ENCODE measurements at places on chromosomes 6 and 20.
A peak's percentile ranks its signal among the peaks of the same experiment; 100 is the strongest.

DNA sequence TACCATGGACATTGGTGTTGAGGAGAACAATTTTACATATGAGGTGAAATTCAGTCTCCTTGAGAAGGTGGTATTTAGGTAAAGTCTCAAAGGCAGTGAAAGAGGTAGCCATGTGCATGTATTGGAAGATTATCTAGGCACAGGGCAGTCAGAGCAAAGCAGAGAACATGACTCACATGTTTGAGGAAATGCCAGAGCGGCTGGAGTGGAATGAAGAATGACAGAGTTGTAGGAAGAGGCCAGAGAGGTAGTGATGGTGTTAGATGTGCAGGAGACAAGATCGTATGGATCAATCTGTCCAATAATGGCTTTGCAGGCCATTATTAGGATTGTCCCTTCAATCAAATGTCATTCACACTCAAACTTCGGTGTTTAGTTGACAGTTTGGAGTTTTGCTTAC lies 449.4 kb upstream of the PTCHD4 start:
- no peak for DNase-seq

DNA sequence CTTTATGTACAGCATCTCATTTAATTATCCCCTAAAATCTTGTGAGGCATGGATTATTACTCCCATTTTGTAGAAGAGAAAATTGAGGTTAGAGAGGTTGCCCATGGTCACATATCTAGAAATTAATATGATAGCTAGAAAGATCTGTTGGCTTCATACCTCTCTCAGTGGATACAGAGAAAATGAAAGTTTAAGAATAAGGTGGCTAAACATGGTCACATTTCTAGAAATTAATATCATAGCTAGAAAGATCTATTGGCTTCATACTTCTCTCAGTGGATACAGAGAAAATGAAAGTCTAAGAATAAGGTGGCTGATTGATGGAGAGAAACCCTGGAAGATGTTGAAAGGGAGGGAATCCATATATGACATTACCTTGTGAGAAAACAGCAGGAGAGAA lies 260.7 kb upstream of the MAN1A1 start:
- no peak for DNase-seq

- DNase-seq = no peak
These were observed 17.7 kb downstream of the GTF2H5 start for GRCh38 chr6:158185729-158186456.

DNA sequence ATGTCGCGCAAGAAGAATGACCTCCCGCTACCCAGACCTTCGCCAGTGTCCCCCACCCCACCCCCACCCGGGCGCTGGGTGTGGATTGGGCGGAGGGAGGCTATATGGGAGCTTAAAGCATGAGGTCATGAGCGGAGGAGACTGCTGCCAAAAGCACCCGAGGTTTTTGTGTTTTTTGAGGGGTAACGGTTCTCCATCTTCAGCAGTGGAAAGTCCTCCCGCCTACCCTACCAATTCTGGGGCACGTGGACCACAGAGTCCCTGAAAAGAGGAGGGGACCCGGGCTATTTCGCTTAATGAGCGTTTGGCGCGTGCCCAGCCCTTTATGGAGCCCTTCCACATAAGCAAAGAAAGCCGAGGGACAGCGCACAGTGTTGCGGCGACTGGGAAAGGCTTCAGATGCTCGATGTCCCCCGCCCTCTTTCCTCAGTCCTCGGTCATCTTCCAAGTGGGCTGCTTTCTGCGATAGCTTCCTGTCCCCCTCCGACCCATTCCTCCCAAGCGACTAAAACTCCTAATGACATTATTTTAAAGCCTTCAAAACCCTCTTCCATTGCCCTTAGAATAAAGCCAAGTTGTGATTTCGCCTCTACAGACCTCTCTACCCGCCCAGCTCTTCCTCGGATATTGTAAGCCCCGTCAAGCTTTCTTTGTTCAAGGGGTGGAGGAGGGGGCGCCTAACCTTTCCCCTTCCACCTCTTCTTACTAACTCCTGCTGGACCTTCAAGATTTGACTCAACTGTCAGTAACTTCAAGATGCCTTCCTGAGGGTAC lies 2.1 kb upstream of the TRERF1 start:
- DNase-seq = peak; percentile 66

DNA sequence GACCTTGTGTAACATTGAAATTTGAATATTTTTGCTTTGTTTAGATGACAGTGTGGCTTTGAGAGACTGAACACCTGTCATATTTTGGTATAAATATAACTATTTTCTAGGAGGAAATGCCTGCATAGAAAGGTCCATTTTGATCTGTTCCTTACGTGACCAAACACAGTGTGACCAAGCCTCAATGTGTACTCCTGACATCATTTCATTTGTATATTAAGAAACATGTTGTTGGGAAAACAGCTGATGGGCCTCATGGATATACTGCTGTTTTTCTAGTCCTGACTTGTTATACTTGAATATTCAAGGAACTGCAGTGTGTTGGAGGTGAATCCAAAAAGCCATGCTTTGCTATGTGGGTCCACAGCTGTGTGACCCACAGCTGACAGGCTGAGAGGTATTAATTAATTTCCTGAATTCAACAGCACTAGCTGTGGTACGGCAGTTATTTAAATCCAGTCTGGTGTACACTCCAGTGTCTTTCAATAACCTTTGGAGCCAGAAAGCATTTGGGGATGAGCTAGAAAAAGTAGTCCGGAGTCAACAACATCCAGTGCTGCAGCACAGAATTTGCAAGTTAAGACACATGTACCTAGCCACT lies 18.9 kb downstream of the NCOA7 start:
- no peak for DNase-seq

- DNase-seq = no peak
These were observed 20.8 kb downstream of the MOXD1 start for GRCh38 chr6:132380358-132381029.

- no peak for DNase-seq
These were observed 46.3 kb upstream of the PLN start for GRCh38 chr6:118501765-118502164.

- no peak for DNase-seq
These were observed 108.8 kb upstream of the BCLAF1 start for GRCh38 chr6:136398453-136398852.

- DNase-seq = no peak
These were observed 226.3 kb upstream of the KCNG1 start for GRCh38 chr20:51249215-51249614.

DNA sequence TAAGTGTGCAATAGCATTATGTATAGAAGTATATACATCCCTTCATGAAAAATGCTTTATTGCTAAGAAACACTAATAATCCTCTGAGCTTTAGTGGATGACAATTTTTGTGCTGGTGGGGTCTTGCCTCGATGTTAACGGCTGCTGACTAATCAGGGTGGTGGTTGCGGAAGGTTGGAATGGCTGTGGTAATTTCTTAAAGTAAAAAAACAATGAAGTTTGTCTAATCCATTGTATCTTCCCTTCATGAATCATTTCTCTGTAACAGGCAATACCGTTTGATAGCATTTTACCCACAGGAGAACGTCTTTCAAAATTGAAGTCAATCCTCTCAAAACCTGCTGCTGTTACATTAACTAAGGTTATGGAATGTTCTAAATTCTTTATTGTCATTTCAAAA lies 816.5 kb upstream of the GJE1 start:
- no peak for DNase-seq

- no peak for DNase-seq
These were observed 39.1 kb upstream of the ARHGAP18 start for GRCh38 chr6:129748901-129749748.

- DNase-seq = no peak
These were observed 1.5 kb upstream of the SLC22A1 start for GRCh38 chr6:160120087-160120486.

DNA sequence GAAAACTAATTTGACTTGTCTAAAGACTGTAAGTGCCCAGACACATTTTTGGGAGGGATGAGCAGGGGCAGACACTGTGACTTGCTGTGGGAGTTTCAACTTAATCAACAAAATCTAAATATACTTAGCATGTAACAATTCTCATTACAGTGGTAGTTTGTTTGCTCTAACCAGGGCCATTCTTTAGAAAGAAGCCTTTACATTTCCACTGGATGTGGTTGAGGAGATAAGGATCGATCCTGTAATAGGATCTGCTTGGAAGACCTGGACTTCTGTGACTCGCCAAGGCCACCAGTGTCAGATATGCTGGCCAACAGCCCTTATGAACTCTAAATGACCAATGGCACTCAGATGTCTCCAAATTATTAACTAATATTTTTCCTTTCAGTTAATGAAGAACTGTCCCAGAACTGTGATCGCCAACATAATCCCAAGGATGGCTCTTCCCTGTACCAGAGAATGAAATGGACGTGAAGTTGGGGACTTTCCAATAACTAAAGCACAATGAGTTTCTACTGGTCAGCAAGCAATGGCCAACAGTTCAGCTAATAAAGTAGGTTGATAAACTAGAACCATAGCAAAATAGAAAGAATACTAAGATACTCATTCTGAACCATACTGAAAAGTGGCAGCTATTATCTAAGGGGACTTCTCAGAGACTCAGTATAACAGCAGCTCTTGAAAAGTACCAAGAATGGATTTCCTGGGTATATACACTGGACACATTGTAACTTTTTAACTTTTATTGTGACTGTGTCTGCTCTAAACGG lies 7.5 kb downstream of the SMLR1 start:
- DNase-seq = no peak

DNA sequence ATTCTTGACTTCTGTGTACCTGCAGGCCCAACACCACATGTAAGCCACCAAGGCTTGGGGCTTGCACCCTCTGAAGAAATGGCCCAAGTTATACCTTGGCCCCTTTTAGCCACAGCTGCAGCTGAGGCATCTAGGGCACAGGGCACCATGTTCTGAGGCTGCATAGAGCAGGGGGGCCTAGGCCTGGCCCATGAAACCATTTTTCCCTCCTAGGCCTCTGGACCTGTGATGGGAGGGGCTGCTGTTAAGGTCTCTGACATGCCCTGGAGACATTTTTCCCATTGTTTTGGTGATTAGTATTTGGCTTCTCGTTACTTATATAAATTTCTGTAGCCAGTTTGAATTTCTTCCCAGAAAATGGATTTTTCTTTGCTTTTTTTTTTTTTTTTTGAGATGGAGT lies 50.4 kb upstream of the SEC63 start:
- no peak for DNase-seq

DNA sequence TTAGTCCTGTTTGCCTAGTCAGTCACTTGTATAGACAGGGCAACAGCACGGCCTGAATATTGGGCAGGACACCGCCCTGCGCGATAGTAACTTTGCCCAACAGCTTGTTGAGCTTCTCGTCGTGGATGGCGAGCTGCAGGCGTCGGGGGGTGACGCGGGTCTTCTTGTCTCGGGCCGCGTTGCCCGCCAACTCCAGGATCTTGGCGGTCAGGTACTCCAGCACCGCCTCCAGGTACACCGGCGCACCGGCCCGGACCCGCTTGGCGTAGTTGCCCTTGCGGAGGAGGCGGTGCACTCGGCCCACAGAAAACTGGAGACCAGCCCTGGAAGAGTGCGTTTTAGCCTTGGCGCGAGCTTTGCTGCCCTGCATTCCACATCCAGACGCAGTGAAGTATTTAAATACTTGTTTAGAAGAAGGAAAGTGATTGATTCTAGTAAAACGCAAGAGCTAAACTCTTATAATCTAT lies 92.8 kb upstream of the BTN3A2 start:
- peak; percentile 75 for DNase-seq

- DNase-seq = no peak
These were observed 227.6 kb downstream of the ALDH8A1 start for GRCh38 chr6:134722200-134722870.
